CD4-positive, alpha-beta T cell treated with Interleukin-17A for 4 hours (primary cell): ENCODE measurements at places on chromosomes 6 and 20.

- DNase-seq = no peak
Measured at GRCh38 chr6:168498161-168498843, 57.3 kb downstream of the SMOC2 start.

GRCh38 chr6:113632220-113632864, 224.8 kb upstream of the MARCKS start:
- DNase-seq = no peak

DNA sequence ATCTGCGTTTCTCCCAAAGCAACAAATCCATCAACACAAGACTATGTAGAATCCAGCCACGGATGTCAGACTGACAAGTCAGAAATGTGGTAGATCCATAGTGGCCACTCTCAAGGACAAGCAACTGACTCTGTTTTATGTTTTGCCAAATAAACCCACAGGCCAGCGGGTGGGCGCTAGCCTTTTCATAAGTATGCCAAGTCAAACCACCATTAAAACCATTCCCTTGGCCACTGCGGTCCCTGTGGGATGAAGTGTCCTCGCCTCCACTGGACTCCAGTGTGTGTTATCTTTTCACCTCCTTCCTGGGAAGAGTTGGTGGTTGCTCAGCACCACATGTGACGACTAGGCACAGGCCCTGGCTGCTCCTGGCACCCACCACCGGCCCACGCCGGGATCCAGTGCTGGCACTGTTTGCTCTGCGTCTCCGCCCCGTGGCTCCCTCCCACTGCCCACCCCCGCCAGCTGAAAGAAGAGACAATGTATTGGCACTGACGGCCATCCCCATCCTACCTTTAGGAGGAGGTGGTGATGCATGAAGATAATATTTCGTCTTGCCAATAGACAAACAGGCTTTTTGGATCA, 103.4 kb downstream of the FOXC1 start:
- no peak for DNase-seq

DNA sequence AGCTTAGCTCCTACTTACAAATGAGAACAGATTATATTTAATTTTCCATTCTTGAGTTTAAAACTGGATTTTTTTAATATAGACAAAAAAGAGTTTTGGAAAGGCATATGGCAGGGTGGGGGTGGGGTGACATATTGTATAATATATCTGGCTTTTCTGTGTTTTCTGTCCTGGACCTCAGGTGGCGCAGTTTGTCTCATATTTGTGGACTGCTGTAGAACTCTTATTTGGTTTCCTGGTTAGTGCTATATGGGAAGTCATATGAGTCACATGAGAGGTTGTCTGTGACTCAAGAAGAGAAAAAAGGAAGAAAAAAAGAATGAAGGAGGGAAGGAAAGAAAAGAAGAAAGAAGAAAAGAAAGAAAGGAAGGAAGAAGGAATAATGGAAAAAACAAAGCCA, 131.8 kb downstream of the CLVS2 start:
- no peak for DNase-seq

DNA sequence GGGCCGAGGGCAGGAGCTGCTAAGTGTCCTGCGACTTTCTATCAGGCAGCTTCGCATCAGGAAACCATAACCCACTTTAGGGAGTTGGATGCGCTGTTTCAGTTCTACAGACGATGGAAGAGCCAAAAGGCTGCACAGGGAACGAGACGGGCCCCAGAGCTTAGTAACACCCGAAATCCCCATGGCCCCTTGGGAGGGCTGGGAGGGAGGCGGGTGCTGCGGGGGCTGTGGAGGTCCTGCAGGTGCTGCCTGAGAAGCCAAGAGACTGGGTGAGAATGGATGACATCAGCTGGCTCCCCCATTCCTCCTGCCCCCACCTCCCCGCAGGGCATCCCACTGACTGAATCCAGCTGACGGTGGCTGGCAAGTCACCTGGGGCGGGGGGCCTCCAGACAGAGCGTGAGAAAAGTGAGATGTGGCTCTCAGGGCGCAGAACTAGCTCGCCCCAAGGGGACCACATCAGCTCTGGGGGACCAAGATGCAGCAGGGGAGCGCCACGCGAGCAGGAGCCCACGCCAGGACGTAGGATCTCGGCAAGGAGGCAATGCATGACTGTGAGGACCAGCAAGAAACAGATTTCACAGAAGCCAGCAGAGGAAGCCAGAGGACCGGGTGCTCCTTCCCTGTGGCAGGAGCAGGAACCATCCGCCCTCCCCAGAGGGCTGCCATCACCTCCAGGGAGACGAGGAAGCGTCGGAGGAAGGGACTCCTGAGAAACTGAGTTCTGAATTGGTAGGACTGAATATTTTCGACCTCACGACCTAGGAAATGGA, 36.8 kb downstream of the PNLDC1 start:
- DNase-seq = no peak
